ENCODE measurements at places on chromosomes 12 and 14.

GRCh38 chr14:100604709-100605108 lies 17.5 kb upstream of the BEGAIN start:
- DNase-seq, result no peak

DNA sequence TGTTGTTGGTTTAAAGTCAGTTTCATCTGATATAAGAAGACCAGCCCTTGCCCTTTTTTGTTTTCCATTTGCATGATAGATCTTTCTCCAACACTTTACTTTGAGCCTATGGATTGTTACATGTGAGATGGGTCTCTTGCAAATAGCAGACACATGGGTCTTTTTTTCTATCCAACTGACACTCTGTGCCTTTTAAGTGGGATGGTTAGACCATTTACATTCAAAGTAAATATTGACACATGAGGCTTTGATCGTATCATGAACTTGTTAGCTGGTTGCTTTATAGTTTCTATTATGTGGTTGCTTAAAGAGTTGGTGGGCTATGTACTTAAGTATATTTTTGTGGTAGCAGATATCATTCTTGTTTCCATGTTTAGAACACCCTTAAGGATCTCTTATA lies 213.4 kb upstream of the G2E3 start:
- no peak for DNase-seq

- no peak for DNase-seq
Measured at GRCh38 chr14:89424241-89424640, 7.2 kb upstream of the FOXN3 start.

- DNase-seq, result no peak
Measured at GRCh38 chr12:117119592-117120198, 20.5 kb upstream of the TESC start.

DNA sequence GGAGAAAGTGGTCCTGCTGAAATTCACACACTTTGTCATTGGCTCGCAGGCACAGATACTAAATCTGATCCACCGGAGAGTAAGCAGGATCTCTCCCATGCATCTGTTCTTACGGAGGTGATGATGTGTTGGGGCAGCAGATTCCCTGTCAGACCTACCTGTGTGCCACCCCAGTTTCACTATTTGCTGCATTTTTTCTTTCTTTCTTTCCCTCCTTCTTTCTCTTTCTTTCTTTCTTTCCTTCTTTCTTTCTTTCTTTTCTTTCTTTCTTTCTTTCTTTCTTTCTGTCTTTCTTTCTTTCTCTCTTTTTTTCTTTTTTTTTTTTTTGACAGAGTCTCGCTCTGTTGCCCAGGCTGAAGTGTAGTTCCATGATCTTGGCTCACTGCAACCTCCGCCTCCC lies 37.4 kb downstream of the WSCD2 start:
- DNase-seq, result no peak
